ENCODE measurements at places on chromosomes 3 and 15.
A peak's percentile ranks its signal among the peaks of the same experiment; 100 is the strongest.

DNA sequence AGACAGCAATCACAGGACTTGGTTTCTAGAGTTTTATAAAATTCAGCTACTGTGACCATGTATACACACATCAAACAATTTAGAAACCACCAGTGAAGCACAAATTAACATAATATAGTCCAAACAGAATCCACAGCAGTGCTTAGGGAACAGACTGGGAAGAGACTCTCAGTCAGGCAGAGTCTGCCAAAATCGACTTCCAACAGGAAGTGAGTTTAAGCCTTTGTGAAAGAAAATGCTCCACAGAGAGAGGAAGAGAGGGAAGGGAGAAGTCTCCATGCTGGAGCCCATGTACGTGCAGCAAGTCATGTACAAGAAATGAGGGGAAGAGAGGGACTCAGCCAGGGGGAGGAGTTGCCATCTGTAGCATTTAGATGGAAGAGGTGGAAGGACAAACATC lies 172.6 kb downstream of the IL5RA start:
- DNase-seq = no peak

- DNase-seq = no peak
These were observed 98.2 kb downstream of the TMEM108 start for GRCh38 chr3:133136114-133137041.

DNA sequence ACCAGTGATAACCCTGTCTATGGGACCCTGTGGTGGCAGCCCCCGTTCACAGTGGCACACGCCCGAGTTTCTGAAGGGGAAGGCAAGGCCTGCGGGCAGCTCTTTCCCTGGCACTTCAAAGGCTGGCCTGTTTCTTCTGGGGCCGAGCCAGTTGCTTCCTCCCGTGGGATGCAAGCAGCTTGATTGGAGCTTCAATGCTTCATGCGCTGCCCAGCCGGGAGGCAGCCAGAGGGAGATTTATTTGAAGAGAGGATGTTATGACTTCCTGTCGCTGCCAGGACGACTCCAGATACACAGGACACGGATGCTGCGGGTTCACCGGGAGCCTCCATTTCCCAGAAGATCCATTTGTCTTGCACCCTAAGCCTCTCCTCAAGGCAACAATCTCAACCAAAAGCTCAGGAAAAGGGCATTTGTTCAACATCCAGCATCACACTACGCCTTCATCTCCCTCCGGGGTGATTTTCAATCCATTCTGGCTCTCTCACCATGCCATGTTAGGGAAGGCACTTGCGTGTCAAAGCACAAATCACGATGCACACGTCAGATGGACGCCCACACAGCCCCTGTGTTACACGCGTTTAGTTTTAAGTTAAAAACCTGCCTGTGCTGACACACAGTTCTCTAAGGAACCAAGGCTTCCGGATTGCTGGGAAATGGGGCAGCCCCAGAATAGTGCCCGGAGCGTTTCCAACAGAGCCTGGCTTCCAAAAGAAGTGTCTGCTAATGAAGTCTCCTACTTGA lies 330.2 kb downstream of the OCA2 start:
- DNase-seq = no peak

DNA sequence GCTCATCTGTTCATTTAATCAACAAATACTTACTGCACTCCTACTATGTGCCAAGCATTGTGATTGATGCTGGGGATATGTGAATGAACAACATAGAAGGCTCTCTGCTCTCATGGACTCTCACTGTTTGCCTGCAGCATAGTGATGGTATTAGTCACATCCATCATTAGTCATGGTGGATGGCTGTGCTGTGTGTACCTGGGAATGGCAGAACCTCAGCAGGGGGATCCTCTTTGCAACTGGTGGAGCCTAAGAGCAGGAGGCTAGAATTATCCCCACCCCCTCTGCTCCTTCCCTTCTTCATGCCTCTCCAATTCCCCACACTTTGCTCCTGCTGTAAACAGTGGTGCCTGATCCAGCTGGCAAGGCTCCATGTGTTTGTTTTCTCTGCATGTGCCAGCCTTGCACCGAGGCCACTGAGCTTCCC lies 20.5 kb downstream of the BOC start:
- DNase-seq = no peak

DNA sequence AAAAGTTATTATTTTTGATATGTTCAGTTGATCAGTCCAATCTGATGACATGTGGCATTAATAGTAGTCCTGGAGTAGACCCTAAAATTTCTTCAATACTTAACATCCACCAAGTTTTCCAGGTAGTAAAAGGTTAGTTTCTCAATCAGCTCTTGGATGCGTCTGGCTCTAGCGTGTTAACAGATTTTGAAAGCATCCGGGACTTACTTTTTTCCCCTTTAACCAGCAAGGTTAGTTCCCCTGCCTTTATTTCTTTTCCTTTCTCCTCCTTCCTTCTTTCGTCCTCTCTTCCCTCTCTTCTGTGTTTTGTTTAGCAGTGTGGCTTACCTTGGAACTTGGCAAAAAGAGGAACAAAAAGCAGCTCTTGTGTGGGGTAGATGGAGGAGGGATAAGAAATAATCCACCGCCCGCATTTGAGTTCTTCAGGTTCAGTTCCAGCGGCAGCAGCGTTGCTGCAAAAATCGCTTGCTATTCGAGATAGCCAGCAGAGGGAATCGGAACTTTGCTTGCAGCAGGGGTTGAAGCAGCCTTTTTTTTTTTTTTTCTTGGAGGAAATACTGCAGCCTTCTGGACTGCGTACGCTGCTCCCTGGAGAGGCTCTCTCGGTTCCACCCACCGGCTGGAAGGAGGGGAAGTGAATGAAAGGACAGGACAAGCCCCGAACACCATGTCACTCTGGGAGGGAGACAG lies at the start of gene RBMS3:
TSS of gene RBMS3 (plus strand) at position 668 of the 690 bp plus-strand sequence.
- no peak for DNase-seq

GRCh38 chr3:110755345-110755744 lies 316.3 kb upstream of the NECTIN3 start:
- no peak for DNase-seq

GRCh38 chr3:183449791-183450190 lies 21.4 kb upstream of the MCF2L2 start:
- DNase-seq = no peak

DNA sequence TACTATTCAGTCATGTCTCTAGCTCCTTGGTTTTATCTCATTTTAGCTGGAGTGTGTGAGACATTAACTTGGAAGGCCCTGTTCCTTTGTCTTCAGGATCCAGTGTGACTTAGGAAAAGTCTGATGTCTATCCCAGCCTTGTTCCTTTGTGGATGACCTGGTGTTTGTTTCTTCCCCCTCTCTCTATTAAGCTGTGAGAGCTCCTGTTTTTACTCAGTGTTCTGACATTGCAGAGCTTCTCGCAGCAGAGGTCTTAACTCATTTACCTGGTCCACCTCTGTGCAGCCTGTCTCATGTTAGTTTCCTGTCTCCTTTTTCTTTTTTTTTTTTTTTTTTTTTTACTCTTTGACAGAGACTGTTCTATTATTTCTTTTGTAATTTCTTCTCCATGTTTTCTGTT lies 43.1 kb downstream of the KLF13 start:
- no peak for DNase-seq

DNA sequence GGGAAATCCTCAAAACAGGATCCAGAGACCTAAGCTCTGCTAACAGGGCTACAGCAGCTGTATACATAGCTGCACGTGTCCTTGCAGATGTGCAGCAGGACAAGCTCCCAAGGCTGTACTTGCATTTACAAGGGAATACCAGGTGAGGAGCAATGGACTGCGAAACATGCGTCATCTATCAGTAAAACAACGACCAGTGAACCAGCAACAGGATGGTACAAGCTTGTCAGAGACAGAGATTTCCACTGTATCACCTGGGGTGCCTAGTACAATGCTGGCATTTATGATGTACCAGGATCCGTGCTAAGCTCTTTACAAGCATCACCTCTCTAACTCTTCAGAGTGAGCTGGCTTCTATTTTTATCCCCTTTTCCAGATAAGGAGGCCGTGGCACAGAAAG lies 227.3 kb downstream of the FOXP1 start:
- DNase-seq = no peak

DNA sequence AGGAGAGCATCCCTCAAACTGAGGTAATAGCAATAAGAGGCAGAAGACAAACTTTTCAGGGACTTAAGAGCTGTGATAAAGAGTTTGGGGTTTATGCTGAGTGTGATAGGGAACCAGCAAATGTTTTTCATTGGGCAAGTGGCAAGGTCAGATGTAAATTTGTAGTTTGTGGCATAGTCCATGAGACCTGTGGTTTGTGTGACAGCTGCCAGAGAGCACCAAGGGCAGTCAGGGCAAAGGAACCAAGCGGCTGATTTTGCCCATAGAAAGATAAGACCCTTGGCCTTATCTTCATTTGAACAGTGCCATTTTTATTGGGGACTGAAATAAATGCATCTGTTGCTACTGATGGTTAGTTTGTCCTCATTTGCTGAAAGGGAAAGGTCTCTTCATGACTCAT lies 220.3 kb downstream of the LRRN1 start:
- no peak for DNase-seq

- peak; percentile 41 for DNase-seq
These were observed 755 bp upstream of the TMEM108 start for GRCh38 chr3:133037436-133037835.

- no peak for DNase-seq
These were observed 51.2 kb downstream of the IL20RB start for GRCh38 chr3:137008976-137009375.

DNA sequence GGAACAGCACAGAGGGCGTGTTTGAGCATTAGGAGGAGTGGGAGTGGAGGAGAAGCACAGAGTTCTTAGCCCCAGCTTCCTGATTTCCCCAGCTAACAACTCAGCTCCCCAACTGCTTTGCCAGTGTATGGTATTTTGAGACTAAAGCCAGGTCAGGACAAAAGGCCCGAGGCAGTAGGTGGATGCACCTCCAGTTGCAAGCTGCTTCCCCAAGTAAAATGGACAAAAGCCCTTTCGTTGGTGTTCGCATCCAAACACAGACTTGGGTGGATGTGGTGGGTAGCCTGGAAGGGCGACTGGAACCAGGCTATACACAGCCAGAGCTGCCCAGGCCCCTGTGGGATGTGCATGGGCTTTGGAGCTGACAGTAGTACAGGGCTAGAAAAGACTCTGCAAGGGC lies 12.3 kb upstream of the EHD4 start:
- DNase-seq = no peak

- no peak for DNase-seq
These were observed 16.9 kb downstream of the TMEM43 start for GRCh38 chr3:14141602-14142341.

- no peak for DNase-seq
These were observed 36.1 kb downstream of the CRTC3 start for GRCh38 chr15:90565866-90566265.

- DNase-seq = no peak
These were observed 69.6 kb upstream of the COL8A1 start for GRCh38 chr3:99568663-99569335.

GRCh38 chr15:85710340-85710842 lies 84.3 kb downstream of the KLHL25 start:
- no peak for DNase-seq

- DNase-seq = no peak
These were observed 96.1 kb downstream of the APBA2 start for GRCh38 chr15:28981921-28982320.

- no peak for DNase-seq
These were observed 19.0 kb downstream of the ADAMTS9 start for GRCh38 chr3:64668582-64669510.

DNA sequence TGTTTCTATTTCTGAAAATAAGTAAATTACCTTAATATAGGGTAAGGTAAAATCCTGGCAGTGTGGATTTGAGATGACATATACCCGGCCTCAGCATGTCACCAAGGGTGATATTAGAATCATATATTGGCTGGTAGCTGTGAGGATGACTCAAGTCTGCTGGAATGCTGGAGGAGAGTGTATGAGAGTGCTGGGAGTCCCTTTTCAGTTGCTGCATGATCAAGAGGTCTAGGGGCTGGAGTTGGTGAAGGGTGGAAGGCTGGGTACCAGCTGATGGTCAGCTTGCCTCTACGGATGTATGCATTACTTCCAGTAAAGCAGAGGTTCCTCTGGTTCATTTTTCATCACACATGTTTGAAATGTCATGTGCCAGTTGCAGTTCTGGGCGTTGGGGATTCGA lies 40.6 kb downstream of the SLC25A26 start:
- no peak for DNase-seq

- DNase-seq = no peak
These were observed 20.7 kb upstream of the LRRC2 start for GRCh38 chr3:46586738-46587246.

GRCh38 chr3:45002139-45002660 lies 23.9 kb upstream of the CLEC3B start:
- DNase-seq = no peak

DNA sequence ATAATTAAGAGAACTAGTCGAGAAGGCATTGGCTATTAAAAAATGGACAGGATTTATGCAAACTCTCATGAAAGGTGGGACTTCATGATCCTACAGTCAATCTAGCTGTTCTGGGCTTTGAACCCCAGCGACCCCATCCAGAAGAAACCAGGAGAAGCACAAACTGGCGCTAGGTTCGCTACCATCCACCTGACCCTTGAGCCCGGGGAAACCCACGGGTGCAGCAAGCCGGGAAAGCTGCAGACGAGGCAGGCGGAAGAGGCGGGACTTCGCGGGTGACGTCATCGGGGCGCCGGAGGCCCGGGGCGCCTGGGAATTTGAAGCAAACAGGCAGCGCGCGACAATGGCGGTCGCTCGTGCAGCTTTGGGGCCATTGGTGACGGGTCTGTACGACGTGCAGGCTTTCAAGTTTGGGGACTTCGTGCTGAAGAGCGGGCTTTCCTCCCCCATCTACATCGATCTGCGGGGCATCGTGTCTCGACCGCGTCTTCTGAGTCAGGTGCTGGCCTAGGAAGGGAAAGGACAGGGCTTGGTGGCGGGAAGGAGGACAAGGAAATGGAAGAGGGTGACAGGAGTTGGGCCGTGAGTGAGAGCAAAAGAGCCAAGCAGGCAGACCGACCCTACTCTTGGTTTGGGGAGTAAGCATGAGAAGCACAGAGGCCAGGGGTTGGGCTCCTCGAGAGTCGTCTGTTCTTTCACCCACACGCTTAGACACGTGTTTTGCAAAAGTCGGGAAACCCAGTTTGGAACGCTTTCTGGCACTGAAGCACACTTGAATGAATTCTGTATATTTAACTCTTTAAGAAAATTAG lies at the start of gene UMPS:
TSS of gene UMPS (plus strand) at position 324 of the 812 bp plus-strand sequence. CDS start at position 344, 20 bp downstream.
- DNase-seq = peak; percentile 41

GRCh38 chr3:50100386-50100785 lies 11.7 kb downstream of the RBM5 start:
- no peak for DNase-seq

GRCh38 chr15:99565049-99565298 lies 810 bp upstream of the MEF2A start:
- no peak for DNase-seq

DNA sequence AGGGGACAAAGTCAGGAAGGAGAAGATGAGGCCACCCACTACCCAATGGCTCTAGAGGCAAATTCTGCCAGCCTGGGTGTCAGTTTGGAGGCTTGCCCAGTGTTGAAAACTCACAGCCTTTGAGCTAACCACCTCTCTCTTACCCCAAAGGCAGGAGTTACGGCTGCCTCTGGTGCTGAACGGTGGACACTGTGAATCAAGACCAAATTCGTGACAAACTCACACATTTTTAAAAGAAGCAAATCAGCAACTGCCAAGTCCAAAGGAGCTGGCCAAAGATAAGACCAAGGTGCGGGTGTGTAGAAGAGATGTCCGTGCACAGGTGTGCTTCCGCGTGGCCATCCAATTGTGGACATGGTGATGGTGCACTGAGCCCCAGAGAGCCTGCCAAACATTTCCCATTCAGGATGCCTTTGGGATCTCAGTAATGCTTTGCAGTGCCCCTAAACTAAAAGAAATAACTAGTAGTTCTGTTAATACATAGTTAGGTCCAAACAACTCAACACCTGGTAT lies 74.6 kb downstream of the FAM174B start:
- DNase-seq = no peak
